ENCODE measurements at places on chromosomes 7 and 10.

DNA sequence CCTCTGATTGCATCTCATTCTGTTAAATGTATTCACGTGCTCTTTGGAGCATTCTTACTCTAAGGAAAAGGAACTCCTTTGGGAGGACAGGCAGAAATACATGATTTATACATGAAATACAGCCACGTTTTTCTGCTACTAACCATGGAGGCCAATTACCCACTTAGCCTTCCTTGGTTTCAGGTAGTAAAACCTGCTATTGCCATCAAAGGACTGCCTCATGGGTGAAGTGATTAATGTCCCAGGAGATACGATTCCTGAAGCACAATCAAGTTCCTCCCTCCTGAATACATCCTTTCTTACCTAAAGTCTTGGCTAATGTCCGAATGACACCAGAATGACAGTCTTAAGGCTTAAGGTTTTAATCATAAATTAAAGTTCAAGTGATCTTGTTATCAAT, 58.5 kb upstream of the PIK3CG start:
- no peak for DNase-seq

DNA sequence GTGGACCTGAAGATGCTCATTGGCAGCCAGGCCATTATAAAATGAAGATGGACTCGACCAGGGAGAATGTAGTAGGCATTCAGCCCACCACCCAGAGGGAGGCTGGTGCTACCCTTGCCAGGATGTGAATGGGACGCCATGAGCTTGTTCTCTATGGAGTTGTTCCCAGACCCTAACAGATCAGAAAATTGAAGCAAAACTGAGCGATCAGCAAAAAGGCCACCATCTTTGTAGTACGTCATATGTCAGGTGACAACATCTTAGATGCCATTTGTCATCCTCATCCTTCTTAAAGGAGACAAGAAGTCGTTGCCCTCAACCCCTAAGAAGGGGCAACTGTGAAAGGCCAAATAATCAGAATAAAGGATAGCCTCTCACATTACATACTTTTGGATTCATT, 61.7 kb downstream of the DOCK1 start:
- DNase-seq, result no peak

DNA sequence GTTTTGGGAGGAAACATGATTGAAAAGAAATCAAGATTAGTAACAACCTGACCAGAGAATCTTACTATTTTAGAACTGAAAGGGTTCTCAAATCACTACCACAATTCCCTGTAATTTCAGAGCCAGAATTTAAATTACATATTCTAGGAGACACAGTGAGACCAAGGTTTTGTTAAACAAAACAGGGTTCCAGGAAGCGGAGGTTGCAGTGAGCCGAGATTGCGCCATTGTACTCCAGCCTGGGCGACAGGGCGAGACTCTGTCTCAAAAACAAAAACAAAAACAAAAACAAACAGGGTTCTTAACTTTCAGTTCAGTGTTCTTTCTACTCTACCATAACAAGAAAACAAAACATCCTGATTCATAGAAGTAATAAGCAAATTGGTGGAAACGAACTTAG, 57.6 kb downstream of the SNX13 start:
- no peak for DNase-seq

DNA sequence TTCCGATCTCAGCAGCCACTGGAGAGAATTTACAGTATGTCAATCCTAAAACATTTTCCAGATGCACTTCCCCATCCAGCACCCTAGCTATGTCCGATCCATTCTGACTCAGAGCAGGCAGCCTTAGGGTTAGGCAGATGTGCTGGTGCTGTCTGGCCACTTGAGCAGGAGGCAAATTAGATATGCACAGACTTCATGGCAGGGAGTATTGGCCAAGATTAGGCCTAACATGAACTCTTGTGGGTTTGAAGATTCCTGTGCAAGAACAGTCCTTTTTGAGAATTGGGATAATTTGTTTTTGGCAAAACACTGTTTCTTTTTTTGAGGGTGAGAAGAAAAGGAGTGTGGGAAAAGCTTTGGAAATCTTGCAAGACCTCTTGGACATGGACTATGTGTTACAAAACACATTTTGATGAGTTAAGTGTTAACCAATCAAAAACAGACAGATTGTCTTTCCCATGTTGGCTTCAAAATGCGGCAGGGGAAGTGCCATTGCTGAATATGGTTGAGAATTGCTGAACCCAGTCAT, 218.6 kb upstream of the INHBA start:
- peak; percentile 92 for DNase-seq

GRCh38 chr10:77887631-77888355, 38.8 kb downstream of the DLG5 start:
- peak; percentile 12 for DNase-seq

DNA sequence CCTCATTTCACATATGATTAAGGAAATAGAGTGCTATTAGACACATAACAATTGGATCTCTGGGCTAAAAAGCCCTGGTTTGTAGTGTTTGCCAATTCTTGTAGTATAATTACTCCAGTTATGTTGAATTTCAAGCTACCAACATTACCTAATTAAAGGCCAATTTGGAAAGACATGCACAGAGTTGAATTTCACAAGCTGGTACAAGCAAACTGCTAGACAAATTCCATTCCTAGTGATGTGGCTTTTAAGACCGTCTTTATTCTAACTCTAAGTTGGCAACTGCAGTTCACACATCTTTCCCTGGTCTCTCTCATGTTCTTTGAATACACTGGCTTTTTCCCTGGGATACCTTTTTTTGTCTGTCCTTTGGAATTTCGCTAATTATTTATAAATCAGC, 384.1 kb upstream of the CNTNAP2 start:
- DNase-seq, result peak; percentile 71

GRCh38 chr7:133434246-133434865, 181.5 kb downstream of the EXOC4 start:
- DNase-seq, result peak; percentile 33

DNA sequence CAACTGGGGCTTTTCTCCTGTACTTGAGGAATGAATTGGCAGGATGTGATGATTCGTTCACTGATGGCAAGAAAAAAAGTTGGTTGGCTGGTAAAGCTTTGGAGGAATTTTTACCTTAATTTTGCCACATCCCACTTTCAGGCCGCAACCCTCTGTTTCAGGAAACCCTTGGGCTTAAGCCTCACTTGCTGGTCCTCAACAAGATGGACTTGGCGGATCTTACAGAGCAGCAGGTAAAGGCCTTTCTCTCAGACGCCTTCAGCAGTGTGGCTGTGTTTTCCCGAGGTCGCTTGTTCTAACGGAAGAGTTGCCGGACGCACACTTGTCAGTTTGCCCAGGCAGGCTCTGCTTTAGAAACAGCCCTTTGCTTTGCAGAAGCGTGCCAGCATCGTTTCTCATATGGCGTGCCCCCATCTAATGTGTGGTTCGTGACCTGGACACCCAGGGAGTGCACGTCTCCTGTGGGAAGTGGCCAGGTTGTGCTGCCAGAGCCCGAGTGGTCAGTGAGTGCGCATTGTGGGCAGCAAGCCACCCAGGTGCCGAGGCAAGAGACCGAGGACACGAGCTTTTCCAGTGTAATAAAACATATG, 2.2 kb downstream of the MTG1 start:
- DNase-seq, result no peak

GRCh38 chr10:89035461-89035860, 44.9 kb downstream of the FAS start:
- DNase-seq, result peak; percentile 44

- no peak for DNase-seq
Measured at GRCh38 chr7:122850528-122850927, 35.7 kb downstream of the CADPS2 start.

DNA sequence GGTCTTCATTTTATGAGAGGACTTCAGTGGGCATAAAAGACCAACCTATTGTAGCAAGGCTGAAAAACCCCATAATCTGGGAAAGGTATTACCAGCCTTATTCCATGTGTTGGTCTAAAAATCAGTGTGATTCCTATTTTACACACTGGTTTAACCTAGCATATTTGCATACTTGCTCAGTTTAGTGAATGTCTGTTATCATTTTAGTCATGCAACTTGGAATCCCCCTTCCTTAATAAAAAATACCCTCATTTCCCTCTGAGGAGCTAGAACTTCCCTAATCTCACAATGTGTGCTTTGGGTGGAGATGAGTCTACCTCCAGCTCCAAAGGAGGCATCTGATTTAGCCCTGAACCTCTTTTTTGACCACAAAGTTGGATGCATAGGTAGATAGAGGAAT, 312.8 kb upstream of the SORCS1 start:
- no peak for DNase-seq

DNA sequence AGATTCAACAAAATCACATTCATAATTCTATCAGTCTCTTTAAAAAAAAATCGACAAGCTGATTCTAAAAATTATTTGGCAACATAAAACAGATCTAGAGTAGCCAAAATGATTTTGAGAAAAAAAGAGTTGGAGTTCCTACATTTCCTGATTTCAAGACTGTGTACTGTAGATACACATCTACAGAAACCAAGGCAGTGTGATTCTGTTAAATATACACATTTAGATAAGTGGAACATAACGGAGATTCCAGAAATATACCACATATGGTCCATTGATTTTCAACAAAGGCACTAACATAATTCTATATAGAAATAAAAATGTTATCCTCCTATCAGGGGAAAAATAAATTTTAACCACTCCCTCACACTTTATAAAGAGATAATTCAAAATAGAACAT, 467.0 kb downstream of the ADRA2A start:
- DNase-seq, result no peak

- DNase-seq, result no peak
Measured at GRCh38 chr10:110023785-110024465, 16.1 kb downstream of the ADD3 start.

- DNase-seq, result no peak
Measured at GRCh38 chr7:123351516-123352505, 152.0 kb upstream of the SLC13A1 start.

- DNase-seq, result no peak
Measured at GRCh38 chr10:130618647-130619046, 482.5 kb downstream of the GLRX3 start.

DNA sequence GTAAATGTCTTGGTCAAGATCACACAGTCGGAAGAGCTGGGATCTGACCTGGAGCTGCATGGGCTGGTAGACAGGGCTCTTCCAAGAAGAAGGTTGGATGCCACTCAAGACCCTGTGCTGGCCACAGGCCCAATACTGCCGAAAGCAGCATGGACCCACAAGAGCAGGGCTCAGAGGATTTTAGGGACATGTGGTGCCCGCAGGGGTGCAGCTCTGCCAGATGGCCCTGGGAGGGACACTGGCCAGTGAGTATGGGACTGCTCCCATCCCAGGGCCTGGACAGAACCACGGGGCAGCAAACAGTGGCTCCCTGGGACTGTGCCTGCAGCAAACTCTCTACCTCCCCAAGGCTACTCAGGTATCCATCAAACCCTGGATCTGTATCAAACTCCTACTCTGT, 12.4 kb downstream of the MAT1A start:
- DNase-seq, result no peak

DNA sequence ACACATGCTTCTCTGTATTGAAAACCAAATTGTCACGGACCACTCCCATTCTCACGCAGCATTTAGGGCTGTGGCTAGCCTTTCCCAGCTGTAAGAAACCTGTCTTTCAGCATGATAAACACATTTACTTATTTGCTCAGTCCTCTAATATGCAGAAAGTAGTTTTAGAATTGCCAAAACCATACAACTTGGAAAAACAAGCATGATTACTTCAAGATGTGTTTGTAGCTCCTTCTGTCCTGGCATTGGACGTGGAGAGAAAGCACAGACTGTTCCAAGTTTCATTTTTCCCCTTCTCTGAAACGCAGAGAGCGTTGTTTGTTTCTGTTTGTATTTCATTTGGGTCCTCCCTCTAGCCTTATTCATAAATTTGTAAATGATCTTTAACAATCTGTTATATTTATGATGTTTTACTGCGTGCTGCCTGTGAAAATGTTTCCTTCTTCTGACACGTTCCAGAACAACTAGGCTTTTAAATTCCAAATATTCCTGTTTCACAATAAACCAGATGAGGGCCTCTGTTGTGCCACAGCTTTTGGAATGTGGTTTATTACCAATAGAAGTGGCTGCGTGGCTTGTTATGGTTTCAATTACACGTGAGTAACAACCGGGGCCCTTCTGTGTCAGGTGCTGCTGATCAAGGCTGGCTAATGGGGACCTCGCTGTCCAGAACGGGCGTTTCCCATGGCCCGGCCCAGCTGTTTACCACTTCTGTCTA, 26.1 kb downstream of the MNX1 start:
- peak; percentile 90 for DNase-seq

GRCh38 chr7:103989785-103990767, 618 bp upstream of the RELN start:
- DNase-seq, result peak; percentile 30

DNA sequence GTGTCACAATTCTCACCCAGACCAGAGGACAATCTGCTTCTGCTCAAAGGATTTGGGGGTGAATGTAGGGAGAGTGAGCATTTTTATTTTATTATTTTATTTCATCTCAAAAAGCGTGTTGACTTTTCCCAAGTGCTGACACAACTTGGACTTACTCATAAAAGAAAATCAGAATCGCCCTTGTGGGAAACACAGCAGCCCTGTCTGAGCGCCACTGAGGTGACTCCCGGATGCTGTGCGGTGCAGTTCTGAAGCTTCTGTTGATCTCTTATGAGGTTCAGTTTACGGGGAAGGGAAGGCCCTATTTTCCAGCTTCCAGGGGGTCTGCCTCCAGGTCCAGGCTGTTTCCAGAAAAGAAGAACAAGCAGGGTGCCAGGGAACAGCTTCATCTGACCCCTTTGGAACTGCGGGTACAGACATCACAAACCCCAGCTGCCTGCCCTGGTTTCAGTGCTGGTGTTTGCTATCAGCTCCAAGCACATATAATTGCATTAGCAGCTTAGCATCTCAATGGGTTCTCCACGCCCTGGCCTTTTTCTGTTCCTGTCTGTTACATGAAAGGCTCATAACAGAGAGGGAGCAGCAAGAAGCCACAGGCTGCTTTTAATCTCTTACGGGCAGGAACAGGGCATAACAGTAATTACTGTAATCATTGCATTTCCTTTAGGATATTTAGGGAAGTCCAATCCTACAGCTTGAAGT, 52.4 kb downstream of the PARP12 start:
- no peak for DNase-seq

DNA sequence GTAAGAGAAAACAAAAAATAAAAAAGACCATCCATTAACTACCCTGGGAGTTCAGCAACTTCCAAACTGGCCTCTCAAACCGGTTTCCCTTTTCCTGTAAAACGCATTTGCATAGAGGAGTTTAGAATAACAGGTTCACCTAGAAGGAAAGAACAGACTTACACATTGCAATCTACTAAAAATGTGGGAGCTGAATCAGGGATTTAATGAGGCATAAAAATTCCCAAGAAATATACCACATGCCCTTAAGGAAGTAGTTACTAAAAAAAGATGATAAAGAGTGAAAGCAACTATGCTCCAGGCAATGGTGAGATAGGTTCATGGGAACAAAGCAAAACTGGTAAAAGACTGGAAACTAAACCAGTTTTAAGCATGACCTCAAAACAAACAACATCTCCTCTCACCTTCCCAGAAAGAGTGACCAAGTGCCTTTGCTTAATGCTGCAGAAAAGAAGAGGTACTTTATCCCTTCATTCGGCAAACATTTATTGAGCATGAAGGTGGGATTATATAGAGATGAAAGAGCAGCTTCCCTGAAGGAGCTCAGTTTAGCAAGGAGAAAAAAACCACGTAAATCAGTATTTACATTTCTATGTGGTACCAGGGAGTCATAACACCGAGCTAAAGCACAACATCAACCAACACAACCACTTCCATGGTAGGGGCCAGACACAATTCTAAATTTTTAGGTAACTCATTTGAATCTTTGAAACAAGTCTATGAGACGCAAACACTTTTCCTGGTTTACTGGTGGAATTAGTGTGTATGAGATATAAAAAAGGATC, 152.8 kb downstream of the SGMS1 start:
- no peak for DNase-seq

- no peak for DNase-seq
Measured at GRCh38 chr7:81120803-81121202, 202.0 kb upstream of the SEMA3C start.
